ENCODE measurements at places on chromosomes 16 and 17.
A peak's percentile ranks its signal among the peaks of the same experiment; 100 is the strongest.

GRCh38 chr17:40355123-40355803 is 9.3 kb downstream of the GJD3 start:
- peak; percentile 69 for DNase-seq

DNA sequence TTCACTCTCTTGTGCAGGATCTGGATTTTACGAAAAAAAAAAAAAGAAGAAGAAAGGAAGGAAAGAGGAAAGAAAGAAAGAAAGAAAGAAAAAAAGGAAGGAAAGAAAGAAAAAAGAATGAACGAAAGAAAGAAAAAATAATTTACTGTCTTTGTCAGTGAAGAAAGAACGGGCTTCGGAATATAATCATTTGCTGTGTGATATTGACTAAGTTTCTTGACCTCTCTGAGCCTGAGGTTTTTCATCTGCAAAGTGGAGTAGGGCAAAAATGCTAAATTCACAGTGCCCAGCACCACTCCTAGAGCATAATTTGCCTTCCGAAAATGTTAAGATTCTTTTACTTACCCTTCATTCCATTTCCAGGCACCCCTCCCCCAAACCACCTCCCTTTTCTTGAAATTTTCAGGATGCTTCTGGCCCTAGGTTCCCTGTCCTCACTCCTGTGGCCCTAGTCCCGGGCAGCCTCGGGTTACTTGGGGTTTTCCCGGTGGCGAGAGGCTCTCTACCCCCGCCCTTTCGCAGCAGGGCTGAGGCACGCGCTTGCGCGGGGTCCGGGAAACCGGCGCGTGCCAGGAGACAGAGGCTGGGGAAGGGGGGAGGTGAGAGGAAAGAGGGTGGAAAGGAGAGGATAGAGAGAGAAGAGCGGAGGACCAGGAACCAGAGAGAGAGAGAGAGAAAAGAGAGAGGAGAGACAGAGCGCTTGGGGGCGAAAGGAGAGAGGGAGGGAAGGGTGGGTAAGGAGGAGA is at the start of gene CNTNAP1:
TSS of gene CNTNAP1 (plus strand) at position 556 of the 746 bp plus-strand sequence. CDS start 299 bp downstream, outside the sequence.
- no peak for DNase-seq

DNA sequence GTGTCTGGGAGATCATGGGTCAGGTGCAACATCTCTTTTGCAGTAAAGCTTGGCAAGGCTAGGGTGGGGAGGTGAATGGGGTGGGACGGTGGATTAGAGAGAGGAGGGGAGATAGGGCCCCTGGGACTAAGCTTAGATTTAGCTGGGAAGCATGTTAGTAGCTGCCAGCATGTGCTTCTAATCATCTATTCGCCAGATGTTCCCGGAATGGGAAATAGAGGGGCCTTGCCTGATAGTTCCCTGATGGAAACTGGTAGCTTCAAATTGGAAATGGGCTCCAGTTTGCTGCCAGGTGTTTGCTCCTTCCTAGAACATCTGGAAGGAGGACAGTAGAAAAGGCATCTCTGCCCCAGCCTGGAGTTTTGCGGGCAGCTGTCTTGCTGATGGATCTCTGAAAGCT is 176.1 kb downstream of the CCDC182 start:
- DNase-seq = no peak

DNA sequence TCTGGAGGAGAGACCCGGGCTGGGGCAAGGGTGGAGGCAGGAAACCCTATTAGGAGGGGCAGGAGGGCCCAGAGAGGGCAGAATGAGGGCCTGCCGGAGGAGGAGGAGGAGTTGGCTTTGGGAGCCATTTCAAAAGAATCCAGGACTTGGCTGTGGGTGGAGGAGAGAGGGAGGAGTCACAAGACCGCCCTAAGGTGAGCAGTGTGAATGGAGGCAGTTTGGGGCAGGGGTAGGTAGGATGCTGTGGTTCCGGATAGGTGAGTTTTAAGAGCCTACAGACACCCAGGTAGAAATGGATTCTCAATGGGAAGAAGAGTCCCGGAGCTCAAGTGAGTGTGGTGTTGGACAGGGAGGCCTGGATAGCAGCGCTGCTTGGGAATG is 80.3 kb downstream of the ARHGAP23 start:
- no peak for DNase-seq

Data from T follicular helper cell (primary cell).